Activated CD4-positive, alpha-beta memory T cell treated with anti-CD3 and anti-CD28 coated beads, Interleukin-2, amount 10 ng/mL, durations not matched to agents 7 days and 5 days (primary cell): ENCODE measurements at places on chromosomes 6 and 20. TPM values are rescaled to one million over a fixed set of nuclear protein-coding genes. Genes with fewer than 3 reads are reported as not detected.

GRCh38 chr6:3915076-3915791 lies 66.1 kb downstream of the FAM50B start:
- peak; percentile 51 for DNase-seq

GRCh38 chr20:55684578-55684977 lies 320.7 kb downstream of the CBLN4 start:
- no peak for DNase-seq

Gene LRFN2
- not detected for total RNA-seq

GRCh38 chr6:12058172-12058961 lies 46.3 kb downstream of the HIVEP1 start:
- DNase-seq, result no peak

DNA sequence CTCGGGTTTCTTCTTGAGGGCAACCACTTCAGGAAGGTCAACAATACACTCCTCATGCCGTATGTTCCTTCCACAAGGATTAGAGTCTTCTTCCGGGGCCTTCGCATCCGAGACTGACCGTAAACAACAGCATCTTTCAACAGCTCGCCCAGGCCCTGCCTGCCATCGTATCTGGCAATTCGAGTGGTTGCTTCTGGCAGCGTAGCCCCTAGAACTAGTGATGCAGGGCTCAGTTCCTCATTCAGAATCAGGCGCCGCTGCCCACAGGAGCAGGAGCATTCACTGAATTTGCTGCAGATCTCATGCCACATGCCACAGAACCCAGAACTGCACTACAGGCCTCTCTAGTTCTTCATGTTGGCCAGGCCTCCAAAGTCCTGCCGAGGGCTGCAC lies 59.0 kb upstream of the AFDN start:
- DNase-seq, result no peak
